A673 (cell line): ENCODE measurements at places on chromosomes 7 and 10. TPM values are rescaled to one million over a fixed set of nuclear protein-coding genes. Genes with fewer than 3 reads are reported as not detected.

- H3K27ac ChIP-seq = no peak overlapping the region
- no peak for DNase-seq
Observed at GRCh38 chr10:113266147-113266546, 286.7 kb upstream of the HABP2 start.

DNA sequence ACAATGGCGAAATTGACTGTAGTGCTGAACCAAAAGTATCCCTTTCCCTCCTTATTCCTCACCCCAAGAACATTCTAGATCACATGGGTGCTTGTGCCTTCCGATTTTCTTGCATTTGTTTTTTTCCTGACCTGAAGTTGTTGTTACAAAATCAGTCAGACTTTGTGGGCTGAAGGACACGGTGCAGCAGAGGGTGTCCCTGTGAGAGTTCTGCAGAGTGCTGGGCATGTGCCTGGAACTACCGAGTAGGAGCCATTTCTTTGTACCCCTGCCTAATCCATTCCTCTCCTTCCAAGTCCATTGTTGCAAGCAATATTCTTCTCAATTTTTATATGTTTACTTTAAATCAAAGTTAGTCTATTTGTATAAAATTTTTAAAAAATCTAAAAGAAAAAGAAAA lies 35.3 kb upstream of the GJD4 start:
- no peak for DNase-seq
- H3K27me3 ChIP-seq = no peaks in the 10 kb centered on the region
- H3K4me3 ChIP-seq = no peak overlapping the region
- no peak overlapping the region for H3K27ac ChIP-seq
- no peaks in the 10 kb centered on the region for H3K4me1 ChIP-seq

DNA sequence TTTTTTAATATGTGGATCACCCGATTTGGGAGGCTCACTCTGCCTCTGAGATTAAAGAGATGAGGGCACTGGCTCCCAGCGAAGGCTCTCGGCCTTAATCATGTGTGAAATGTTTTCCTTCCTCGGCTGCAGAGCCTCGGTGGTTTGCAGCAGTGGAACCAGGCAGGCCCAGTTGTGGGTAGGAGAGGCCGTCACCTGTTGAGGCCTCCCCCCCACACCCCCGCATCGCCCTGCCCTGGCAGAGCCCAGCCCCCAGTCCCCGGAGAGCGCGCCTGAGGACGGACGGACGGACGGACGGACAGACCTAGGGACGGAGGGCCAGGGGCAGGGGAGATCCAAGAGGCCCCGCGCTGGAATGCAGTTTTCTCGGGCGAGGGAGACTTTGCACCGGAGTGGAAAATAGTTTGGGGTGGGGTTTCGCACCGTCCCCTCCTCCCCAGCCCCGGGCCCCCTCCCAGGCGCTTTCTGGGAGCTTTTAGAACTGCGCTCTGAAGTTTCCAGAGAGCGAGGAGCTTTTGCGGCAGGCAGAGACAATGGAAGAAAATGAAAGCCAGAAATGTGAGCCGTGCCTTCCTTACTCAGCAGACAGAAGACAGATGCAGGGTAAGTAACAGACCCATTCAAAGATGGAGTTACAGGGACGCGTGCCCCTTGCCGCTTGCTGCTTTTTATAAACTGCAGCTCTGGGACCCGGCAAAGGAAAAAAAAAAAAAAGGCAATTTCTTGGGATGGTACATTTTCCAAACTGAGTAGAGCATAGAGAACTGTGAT lies at the start of gene KIAA1217:
TSS of gene KIAA1217 (plus strand) at position 478 of the 771 bp plus-strand sequence. CDS start at position 534, 56 bp downstream.
- H3K4me3 ChIP-seq = peak within 1 kb of the TSS; percentile 48
- peaks cover 41% of the 10 kb centered on the region for H3K4me1 ChIP-seq
- no peaks in the 10 kb centered on the region for H3K27me3 ChIP-seq
- H3K27ac ChIP-seq = peak within 1 kb of the TSS; percentile 79

GRCh38 chr10:98366062-98366530 lies 48.9 kb downstream of the PYROXD2 start:
- H3K4me1 ChIP-seq = no peaks in the 10 kb centered on the region
- no peak overlapping the region for H3K4me3 ChIP-seq
- no peak for DNase-seq
- no peaks in the 10 kb centered on the region for H3K36me3 ChIP-seq
- no peak overlapping the region for H3K27ac ChIP-seq

DNA sequence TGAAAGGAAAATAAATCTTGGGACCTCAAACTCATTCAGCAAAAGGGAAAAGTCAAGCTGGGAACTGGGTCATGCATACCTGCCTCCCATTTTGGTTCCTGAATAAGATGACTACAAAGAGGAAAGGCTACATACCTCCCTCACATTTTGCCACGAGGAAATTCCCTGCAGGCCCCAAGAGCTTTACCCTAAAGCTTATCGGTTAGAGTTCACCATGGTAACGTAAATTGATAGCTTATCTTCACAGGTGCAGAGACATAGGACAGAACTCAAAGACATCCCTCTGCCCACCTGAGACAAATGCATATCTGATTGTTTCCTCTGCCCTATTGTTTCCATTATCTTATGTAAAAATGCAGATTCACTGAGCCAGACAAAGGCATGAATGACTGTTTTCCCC lies 31.5 kb upstream of the GRB10 start:
- no peaks in the 10 kb centered on the region for H3K4me1 ChIP-seq
- no peak overlapping the region for H3K27ac ChIP-seq
- no peaks in the 10 kb centered on the region for H3K36me3 ChIP-seq
- DNase-seq = no peak
- H3K27me3 ChIP-seq = no peaks in the 10 kb centered on the region

DNA sequence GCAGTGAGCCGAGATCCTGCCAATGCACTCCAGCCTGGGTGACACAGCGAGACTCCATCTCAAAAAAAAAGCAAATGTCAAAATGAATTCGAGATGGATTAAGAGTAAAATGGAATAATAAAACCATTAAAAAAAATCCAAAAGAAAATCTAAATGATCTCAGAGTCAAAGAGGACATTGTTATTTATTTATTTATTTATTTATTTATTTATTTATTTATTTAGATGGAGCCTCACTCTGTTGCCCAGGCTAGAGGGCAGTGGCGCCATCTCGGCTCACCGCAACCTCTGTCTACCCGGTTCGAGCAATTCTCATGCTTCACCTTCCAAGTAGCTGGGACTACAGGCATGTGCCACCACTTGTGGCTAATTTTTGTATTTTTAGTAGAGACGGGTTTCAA lies 349.2 kb downstream of the ANKRD30A start:
- H3K27me3 ChIP-seq = no peaks in the 10 kb centered on the region
- H3K4me3 ChIP-seq = no peak overlapping the region
- no peaks in the 10 kb centered on the region for H3K4me1 ChIP-seq
- no peak for DNase-seq
- no peak overlapping the region for H3K27ac ChIP-seq

DNA sequence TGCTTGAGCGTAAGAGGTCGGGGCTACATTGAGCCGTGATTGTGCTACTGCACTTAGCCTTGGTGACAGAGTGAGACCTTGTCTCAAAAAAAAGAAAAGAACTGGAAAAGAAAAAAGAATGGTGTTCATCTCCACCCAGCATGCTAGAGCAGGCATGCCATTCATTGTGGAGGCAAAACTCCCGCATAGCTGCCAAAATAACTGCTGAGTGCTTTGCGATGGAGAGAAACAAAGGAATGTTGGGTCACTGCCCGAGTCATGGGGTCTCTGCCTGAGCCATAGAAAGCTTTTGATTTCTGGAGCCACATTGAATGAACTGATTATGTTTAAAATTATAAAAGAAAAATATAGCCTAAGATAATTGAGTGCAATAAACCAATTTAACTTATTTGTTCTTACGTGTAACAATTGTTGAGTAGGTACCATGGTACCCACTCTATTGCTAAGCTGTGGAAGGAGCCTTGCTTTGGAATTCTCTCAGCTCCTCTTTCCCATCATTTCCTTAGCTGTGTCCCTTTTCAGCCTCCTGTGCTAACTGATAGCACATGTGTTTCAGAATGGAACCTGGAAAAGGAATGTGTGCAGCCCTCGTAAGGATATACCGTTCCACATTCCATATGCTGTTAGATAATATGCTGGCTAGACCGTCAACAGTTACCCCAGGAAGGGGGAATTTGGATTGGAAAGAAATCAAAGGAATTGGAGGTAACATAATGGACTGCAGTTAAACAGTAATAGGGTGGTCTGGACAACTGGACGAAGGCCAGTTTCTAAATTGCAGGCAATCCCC lies 99.0 kb downstream of the KIAA1217 start:
- no peak overlapping the region for H3K4me3 ChIP-seq
- DNase-seq = no peak
- H3K27me3 ChIP-seq = no peaks in the 10 kb centered on the region
- no peaks in the 10 kb centered on the region for H3K36me3 ChIP-seq
- no peak overlapping the region for H3K27ac ChIP-seq

GRCh38 chr7:46032942-46033341 lies 111.9 kb upstream of the IGFBP3 start:
- H3K4me3 ChIP-seq = no peak overlapping the region
- no peaks in the 10 kb centered on the region for H3K4me1 ChIP-seq
- no peaks in the 10 kb centered on the region for H3K36me3 ChIP-seq

DNA sequence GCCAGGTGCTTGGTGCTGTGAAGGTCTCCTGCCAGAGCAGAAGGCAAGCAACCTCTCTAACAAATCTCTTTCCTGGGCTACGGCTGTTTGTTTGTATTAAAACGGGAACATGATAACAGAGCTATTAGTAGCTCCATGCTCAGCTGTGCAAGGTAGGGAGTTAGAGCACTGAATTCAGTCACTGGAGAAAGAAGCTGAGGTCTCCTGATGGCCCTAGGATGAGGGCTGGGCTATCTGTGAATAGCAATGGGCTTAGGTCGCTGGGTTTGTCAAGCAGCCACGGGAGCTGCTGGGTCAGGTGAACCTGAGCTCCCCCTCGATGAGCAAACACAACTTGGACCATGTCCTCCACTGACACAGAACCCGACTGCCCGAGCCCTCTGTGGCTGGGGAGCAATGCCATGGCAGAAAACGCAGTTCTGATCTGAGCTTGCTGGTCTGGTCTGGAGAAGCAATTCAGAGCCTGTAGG lies 24.4 kb downstream of the TACC2 start:
- H3K4me3 ChIP-seq = no peak overlapping the region
- no peak overlapping the region for H3K27ac ChIP-seq
- H3K27me3 ChIP-seq = peaks cover 3% of the 10 kb centered on the region
- DNase-seq = no peak
- no peaks in the 10 kb centered on the region for H3K4me1 ChIP-seq
- no peaks in the 10 kb centered on the region for H3K36me3 ChIP-seq

DNA sequence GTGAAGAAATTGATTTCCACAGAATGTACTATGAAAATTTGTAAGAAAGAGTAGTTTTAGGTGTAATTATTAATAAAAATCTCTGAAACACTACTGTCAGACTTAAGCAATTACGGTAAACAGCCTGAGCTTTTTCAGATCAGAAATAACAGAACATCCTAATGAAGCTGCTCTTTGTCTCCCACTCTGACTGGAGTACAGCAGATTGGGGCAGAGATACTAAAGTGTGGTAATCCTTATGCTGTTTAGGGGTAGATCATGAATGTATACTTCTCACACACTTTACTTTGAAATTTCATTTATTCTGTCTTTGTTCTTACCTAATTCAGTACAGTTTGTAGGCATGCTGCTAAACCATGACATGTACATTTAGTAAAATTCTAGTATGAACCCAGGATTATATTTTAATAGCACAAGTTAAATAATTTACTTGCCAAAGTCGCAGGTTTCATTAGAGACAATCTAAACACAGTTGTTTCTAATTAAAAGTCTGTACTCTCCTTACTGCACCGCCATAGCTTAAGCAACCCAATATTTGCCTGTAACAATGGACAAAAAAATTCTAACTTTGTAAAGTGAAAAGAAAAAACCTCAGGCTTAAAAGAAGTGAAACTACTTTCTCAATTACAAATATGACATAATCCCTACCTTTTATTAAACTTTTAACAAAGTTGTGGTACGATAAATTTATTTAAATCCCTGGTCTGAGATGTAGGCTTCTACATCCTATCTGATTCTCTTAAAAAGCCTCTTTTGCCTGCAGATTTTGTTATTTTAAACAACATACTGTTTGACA lies 88.8 kb downstream of the KMT2E start:
- no peak overlapping the region for H3K4me3 ChIP-seq
- no peak overlapping the region for H3K27ac ChIP-seq
- no peak for DNase-seq
- no peaks in the 10 kb centered on the region for H3K27me3 ChIP-seq
- H3K4me1 ChIP-seq = peaks cover 12% of the 10 kb centered on the region
- peaks cover 69% of the 10 kb centered on the region for H3K36me3 ChIP-seq

GRCh38 chr10:80186364-80187012 lies 18.8 kb downstream of the ANXA11 start:
- no peaks in the 10 kb centered on the region for H3K27me3 ChIP-seq
- H3K4me1 ChIP-seq = peaks cover 12% of the 10 kb centered on the region
- H3K4me3 ChIP-seq = no peak overlapping the region
- H3K27ac ChIP-seq = no peak overlapping the region
- H3K36me3 ChIP-seq = no peaks in the 10 kb centered on the region

DNA sequence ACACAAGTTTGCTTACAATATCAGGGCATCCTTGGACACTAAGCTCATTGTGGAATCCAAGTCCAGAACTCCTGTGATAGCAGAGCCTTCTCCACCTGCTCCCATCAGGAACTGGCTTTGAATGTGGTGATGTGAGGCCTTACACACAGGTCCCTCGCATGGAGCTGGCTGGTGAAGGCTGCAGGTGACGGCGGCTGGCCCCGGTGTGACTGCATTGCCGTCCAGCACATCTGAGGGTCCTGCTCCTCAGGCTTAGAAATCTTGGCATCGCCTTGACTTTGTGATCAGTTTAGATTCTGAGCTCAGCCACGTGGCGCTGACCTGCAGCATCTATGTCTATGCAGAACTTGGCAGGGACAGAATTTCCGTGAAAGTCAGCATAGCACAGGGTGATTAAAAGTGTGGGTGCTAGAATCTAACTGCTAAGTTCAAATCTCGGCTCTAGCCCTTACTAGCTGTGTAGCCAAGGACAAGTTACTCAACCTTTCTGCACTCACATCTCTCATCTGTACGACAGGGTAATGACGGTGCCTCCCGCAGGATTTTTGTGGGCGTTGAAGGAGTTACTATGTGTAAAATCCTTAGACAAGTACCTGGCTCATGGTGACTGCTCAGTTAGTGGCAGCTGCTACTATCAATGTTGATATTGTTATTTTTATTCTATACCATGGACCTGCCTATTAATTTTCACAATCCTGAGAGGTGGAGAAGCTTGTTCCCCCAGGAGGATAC lies 26.6 kb downstream of the HKDC1 start:
- H3K27ac ChIP-seq = no peak overlapping the region
- H3K4me1 ChIP-seq = peaks cover 12% of the 10 kb centered on the region
- DNase-seq = no peak

The IL6 gene
- total RNA-seq = not detected in 2 replicates

The UNCX gene
- 1.2 and 1.9 TPM in 2 replicates for total RNA-seq

The NRCAM gene
- total RNA-seq = 43.4 and 45.7 TPM in 2 replicates

The LIPN gene
- total RNA-seq = not detected in 2 replicates

The IGFBP3 gene
- 0.81 and 1.1 TPM in 2 replicates for total RNA-seq

The TAS2R5 gene
- total RNA-seq = 0.43 and 0.72 TPM in 2 replicates

The OR6V1 gene
- not detected in 2 replicates for total RNA-seq

The PTN gene
- total RNA-seq = 0.41 and 0.44 TPM in 2 replicates
